ENCODE measurements at places on chromosomes 12 and 14.

- DNase-seq = no peak
Measured at GRCh38 chr12:81094718-81095360, 17.0 kb downstream of the ACSS3 start.

- no peak for DNase-seq
Measured at GRCh38 chr12:116610971-116611541, 51.9 kb downstream of the MAP1LC3B2 start.

DNA sequence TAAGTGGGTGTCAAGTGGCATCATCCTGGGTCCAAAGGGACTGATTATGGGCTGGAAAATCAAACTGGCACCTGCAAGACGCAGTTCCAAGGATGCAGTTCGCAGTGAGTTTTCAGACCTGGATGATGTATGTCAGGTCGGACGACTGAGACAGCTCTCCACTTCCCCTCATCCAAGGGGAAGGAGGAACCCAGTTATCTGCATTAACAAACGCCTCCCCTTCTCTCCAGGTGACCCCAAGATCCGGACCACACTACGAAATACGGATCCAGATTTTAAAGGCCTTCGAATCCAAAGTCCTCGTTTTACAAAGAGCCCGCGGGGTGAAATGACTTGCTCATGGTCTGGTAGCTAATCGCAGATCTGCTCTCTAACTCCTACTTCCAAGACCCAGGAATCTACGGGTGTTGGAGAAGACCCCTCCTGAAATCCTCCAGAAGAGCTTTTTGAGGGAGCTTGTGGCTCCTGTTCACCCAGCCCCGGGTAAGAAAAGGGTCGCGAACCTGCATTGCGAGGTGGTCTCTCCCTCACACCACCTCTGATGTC, 460 bp upstream of the SYNE2 start:
- DNase-seq = no peak

- no peak for DNase-seq
Measured at GRCh38 chr14:73977896-73978295, 27.8 kb downstream of the COQ6 start.

GRCh38 chr14:74500417-74501134, 7.0 kb downstream of the ISCA2 start:
- no peak for DNase-seq
